ENCODE measurements at places on chromosomes 3 and 15.

DNA sequence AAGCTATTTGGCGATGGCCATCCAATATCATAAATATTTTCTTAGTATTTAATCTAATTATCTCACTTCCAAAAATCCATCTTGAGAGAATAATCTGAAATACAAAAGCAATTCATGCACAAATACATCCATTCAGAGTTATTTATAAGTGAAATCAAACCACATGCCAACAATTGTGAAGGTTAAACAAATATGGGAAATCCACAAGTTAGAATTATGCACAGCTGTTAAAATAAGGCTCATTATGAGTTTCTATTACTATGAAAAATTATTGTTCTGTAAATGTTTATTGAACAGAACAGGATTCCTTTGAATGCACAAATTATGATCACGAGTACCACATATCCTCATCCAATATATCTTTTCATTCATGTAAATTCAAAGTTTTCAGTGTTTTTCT is 267.7 kb downstream of the PLOD2 start:
- no peak for DNase-seq

DNA sequence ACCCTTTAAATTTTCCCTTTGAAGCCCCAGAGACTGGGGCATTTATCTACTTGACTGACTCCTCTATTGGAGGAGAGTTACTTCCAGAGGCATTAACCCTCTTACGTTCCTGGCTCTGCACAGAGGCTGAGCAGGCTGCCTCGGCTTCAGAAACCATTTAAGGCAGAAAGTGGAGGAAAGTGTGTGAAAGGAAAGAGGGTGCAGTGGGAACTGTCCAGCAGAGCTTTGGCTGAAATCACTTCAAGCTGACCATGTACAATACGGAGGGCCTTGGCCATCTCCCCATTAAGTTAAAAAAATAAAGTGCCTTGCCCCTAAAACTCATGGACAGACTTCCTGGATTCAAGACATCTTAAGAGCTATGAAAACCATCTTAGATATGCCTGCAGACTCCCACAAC is 238.7 kb downstream of the SV2B start:
- DNase-seq, result no peak

DNA sequence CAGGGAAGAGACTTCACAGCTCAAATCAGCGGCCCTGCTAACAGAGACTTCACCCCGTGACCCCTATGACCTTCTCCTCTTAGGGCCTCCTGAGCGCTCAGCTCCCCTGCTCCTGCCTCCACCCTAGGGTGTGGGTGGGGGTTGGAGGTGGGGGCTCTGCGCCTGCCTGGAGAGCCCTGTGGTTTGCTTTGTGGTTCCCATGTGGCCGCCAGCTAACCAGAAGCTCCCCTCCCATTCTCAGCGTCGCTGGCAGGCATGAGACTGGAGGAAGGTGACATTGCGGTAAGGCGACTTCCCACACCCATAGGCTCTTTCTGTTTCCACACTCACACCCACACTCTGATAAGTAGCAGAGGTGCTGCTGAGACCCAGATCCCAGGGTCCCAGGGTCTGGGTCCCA is 27.6 kb downstream of the XYLB start:
- DNase-seq, result no peak

DNA sequence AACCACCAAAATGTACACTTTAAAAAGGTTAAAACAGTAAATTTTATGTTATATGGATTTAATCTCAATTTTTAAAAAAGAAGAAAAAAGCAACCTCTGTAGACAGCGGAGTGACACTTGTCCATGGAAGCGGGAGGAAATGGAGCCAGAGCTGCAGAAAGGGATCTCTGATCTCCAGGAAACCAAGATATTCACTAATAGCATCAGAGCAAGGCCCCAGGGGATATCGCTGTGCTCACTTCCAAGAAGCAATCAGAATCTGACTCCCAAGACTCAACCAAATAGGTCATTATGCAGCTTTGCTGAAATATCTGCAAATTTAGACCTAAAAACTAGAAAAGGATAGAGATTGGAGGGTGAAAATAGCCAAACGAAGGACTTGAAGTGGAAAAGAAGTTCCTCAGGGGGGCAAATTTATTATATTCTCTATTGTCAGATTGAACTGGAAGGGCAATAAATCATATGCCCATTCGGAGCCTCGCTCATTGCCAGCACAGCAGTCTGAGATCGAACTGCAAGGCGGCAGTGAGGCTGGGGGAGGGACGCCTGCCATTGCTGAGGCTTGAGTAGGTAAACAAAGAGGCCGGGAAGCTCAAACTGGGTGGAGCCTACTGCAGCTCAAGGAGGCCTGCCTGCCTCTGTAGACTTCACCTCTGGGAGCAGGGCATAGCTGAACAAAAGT is 62.0 kb upstream of the ATP2C1 start:
- no peak for DNase-seq

Measured in esophagus muscularis mucosa (tissue), 4 donors.